Dermis blood vessel endothelial cell (primary cell): ENCODE measurements at places on chromosomes 3 and 15. TPM values are rescaled to one million over a fixed set of nuclear protein-coding genes. Genes with fewer than 3 reads are reported as not detected.

DNA sequence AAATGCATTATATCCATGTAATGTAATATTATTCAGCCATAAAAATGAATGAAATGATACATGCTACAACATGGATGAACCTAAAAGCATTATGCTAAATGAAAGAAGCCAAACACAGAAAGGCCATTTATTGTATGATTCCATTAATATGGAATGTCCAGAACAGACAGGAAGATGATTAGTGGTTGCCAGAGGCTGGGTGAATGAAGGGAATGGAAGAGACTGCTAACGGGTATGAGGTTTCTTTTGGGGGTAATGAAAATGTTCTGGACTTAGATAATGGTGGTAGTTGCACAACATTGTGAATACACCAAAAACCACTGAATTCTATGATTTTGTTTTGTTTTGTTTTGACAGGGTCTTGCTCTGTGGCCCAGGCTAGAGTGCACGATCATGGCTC, 61.6 kb upstream of the MAP4 start:
- peak; percentile 23 for DNase-seq

- DNase-seq, result no peak
These were observed 74.4 kb downstream of the P2RY1 start for GRCh38 chr3:152909180-152909883.

- DNase-seq, result no peak
These were observed 35.9 kb upstream of the CHMP2B start for GRCh38 chr3:87191175-87191574.

- no peak for DNase-seq
These were observed 15.4 kb upstream of the VPS8 start for GRCh38 chr3:184796551-184796950.

GRCh38 chr15:42264795-42265194, 8.2 kb upstream of the GANC start:
- DNase-seq, result no peak

- peak; percentile 72 for DNase-seq
These were observed 22.2 kb downstream of the UACA start for GRCh38 chr15:70741107-70741531.

GRCh38 chr3:18234717-18235335, 190.3 kb downstream of the SATB1 start:
- no peak for DNase-seq

DNA sequence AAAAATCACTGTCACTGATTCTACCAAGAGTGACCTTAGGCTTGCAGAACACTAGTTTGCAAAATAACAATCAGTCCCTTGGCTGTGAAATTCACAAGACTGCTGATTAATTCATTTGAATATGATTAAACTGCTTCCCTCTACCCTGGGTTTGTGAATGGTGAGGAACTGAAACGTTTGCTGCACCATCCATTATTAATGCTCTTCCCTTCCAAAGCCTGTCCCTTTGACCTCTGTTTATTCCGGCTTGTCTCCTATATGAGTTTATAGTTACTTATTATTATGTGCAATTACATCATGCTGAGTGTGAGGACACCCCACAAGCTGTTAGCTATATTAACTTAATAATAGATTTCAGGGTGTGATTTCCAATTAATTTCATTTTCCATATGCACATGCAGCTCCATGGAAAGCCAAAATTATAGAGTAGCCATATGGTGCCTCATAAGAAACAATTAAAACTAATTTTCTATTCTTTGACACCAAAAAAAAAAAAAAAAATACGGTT, 96.5 kb downstream of the SUCLG2 start:
- no peak for DNase-seq

DNA sequence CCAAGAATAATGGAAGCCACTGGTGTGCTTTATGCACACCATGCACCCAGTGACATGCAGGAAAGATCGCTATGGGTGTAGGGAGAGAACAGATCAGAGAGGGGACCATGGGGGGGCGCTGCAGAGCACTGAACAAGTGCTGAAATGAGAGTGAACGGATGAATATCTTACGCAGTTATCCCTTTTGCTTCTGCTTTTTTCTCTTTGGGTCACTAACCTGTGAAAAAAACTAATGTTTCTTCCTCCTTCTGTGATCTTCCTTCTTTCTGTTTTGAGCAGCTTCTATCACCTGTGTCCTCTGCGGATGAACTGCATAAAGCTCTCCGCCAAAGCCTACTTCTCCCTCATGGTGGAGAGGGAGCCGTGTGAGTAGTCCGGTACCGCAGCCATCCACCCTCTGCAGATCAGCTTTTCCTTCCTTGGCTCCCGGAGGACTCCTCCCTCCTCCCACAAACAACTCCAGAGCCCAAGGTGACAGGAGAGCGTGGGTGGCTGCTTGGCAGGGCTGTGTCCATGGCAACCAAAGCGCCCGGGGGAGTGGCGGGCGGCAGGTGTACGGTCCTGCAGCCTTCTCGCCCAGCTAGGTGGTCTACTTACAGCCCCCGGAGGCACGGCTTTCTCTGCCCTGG, 106.2 kb downstream of the DGKG start:
- DNase-seq, result no peak

DNA sequence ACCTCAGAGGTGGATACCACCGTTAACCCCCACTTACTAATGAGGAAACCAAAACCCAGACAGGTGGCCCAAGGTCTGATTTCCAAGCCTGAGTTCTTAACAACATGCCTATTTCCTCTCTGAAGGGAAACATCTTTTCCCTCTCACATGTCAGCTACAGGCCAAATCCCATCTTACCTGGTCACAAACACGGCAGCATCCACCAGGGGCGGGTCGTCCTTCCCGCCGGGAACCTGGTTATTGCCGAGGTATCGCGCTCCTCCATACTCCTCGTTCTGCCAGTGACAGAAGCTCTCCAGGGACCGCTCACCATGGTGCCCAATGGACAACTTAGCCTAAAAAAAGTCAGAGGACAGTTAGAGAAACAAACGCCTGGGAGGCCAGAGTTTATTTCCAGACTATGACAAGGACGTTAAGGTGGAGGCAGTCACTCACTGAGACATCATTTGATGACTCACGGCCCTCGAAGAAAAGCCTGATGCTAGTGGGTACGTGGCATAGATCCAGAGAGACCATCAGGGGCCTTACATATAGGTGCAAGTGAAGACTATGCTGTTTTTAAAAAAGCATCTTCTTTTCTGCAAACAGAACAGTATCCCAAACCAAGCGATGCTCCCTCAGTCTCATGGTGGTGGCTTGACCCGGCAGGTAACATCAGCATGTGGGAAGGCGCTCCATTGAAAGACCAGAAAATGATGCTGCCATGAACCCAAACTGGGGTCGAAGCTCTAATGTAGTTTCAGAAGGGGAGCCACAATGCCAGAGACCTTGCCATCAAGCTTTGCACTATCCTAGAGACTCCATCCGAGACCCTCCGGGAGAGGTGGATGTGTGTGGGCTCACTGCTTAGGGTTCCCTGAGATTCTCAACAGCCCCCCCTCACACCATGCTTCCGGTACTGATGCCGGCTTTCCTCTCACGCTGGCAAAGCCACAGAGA, 80.2 kb downstream of the ADAMTS17 start:
- DNase-seq, result no peak

- DNase-seq, result no peak
These were observed 58.9 kb upstream of the ZNF280D start for GRCh38 chr15:56792211-56792610.

DNA sequence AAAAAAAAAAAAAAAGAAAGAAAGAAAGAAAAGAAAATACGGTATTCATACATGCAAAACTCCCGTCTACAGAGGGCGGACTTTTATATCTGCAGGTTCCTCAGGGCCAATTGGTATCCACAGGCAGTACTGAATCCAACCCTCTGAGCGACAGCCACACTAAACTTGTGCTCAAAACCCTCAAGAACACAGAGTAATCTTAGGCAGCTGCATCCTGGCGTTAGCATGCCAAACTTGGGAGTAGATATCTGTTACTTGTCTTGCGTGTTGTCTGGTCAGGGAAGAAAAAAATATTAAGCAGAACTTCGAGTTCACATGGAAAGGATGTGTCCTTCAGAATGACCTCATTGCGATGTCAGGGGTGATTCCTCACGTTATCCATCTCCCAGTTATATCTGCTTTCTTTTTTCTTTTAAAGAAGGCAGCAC, 12.8 kb downstream of the SNAP23 start:
- DNase-seq, result no peak

DNA sequence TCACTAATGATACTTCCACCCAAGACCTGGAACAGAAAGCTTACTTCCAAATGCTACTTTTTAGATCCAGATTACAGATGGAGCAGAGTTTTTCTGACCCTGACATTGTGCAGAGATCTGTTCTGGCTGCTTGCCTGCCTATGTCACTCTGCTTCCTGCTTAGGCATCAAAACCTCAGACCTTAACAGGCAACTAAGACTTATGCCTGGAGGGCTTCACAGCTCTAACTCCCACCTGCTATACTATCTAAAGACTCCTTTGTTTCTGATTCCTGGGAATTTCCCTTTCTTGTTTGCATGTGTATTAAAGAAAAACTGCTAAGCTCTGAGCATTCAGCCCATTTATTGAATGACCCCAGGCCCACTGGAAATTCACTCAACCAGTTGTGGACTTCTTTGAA, 157.4 kb upstream of the NPHP3 start:
- no peak for DNase-seq

- peak; percentile 69 for DNase-seq
These were observed 653 bp upstream of the WDR6 start for GRCh38 chr3:49006408-49007067.

- DNase-seq, result no peak
These were observed 13.0 kb downstream of the FOXP1 start for GRCh38 chr3:71570546-71570945.

DNA sequence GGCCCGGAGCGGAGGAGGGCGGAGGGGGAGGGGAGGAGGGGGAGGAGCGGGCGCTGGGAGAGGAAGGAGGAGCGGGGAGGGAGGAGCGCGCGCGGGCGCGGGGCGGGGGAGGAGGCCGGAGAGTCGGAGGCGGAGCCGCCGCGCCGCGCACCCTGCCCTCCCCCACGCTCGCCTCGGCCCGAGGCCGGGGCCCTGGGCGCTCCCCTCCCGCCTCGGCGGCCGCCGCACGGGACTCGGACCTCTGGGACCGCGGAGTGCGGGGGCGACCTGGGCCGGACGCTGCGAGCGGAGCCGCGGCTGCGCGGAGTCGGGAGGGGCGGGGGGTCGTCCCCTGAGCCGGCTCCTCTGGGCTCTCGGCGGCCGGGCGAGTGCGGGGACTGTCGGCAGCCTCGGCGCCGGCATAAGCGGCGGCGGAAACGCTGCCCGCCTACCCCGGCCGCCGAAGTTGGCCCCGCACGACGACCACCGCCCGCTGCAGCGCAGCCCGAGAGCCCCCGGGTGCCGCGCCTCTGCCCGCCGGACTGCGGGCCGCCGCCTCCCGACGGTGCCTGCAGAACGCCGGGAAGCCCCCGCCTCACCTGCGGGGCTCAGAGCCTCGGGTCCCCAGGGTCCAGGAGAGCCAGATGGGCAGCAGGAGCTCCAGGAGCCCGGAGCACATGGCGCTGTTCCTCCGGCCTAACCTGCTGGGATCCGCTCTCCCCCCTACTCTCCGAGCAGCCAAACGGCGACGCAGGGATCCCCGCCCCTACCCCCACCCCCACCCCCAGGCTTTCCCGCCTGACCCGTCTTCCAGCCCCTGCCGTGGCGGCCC, 406 bp upstream of the GABRB3 start:
- DNase-seq, result no peak

DNA sequence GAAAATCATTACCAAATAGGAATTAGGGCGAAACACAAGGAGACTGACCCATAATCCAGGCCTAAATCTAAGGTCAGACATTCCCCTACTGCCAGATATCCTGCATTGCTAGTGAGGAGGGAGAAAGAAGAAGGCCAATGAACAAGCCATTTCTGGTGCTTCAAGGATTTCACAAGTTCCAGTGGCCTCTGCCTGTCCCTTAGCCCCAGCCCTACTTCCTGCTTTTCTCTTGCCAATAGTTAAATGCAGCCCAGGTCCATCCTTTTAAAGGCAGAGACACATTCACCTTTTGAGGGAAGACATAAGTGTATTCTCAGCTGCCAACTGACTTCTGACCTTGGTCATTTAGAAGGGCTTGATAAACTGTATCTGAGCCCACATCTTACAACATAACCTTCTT, 135.8 kb downstream of the ZNF621 start:
- no peak for DNase-seq

- DNase-seq, result no peak
These were observed 25.8 kb downstream of the ZPLD1 start for GRCh38 chr3:102460579-102460978.

- DNase-seq, result no peak
These were observed 360.1 kb downstream of the LSAMP start for GRCh38 chr3:116084999-116085791.

- no peak for DNase-seq
These were observed 5.3 kb upstream of the ZNF445 start for GRCh38 chr3:44482721-44483120.

DNA sequence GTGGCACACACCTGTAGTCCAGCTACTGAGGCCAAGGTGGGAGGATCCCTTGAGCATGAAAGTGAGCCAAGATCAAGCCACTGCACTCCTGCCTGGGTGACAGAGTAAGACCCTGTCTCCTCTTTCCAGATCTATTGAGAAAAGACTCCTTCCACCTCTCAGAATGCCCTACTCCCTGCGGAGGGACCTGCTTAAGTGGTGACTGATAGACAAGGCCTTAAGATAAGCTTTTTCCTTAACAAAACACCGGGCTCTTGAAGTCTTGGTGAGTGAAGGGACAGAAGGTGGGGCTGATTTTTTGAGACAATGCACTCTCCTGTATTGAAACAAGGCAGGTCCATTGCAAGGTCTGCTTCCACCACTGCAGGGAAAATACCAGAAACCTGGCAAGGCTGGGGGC, 338.4 kb upstream of the FRG2C start:
- DNase-seq, result no peak

DNA sequence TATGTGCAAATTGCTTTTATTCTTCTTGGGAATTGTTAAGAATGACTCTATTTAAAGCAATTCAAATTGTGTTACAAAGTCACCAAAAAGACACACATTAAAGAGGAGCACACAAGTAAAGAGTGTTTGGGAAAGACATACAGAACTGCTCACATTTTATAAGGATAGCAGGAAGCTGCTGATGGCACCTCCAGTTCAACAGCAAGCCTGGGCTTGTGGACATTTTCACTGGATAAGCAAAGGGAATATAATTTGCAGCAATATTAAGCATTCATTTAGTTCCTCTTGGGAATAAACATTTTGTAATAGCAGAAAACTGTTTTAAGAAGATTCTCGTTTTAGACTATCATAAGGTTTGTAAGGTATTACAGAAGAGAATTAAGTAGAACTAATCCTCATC, 1271.9 kb downstream of the ZPLD1 start:
- no peak for DNase-seq

DNA sequence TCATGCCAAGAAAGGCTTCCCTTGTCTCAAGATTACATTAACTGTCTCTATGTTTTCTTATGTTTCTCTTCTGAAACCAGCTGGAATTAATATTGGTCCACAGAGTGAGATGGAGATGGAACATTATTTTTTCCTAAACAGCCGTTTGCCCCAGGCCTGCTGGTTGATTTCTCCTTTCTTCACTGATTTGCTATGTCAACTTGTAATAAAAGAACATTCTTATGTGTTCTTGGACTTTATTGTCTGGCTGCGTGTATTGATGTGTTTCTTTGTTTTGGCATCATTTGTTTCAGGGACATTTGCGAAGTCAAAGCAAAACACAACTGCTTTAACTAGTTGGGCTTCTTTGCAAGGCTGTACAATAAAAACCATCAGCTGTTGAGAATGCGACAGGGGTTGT, 168.5 kb downstream of the FAM43A start:
- no peak for DNase-seq

- peak; percentile 46 for DNase-seq
These were observed 3.6 kb downstream of the VGLL4 start for GRCh38 chr3:11640009-11640673.

Gene IL20RB
- total RNA-seq, result 0.60 and 1.7 TPM in 2 replicates

Gene ATP8B4
- total RNA-seq, result 0.98 and 1.7 TPM in 2 replicates

Gene NANOGP8
- not detected in 2 replicates for total RNA-seq

Gene SLC27A2
- 5.1 and 7.1 TPM in 2 replicates for total RNA-seq

Gene C3orf49
- total RNA-seq, result not detected in 2 replicates

Gene GPR15
- total RNA-seq, result not detected in 2 replicates

Gene C15orf62
- total RNA-seq, result 1.0 and 2.1 TPM in 2 replicates

Gene MESP2
- 0.28 TPM in 1 of 2 replicates, not detected in the other for total RNA-seq
